ENCODE measurements at places on chromosomes 4 and X.

GRCh38 chrX:40908026-40908425, 172.7 kb upstream of the MED14 start:
- DNase-seq = no peak

GRCh38 chrX:96538104-96538725, 146.4 kb upstream of the DIAPH2 start:
- DNase-seq = no peak

GRCh38 chrX:6678313-6678712, 143.4 kb upstream of the VCX3A start:
- DNase-seq = no peak

DNA sequence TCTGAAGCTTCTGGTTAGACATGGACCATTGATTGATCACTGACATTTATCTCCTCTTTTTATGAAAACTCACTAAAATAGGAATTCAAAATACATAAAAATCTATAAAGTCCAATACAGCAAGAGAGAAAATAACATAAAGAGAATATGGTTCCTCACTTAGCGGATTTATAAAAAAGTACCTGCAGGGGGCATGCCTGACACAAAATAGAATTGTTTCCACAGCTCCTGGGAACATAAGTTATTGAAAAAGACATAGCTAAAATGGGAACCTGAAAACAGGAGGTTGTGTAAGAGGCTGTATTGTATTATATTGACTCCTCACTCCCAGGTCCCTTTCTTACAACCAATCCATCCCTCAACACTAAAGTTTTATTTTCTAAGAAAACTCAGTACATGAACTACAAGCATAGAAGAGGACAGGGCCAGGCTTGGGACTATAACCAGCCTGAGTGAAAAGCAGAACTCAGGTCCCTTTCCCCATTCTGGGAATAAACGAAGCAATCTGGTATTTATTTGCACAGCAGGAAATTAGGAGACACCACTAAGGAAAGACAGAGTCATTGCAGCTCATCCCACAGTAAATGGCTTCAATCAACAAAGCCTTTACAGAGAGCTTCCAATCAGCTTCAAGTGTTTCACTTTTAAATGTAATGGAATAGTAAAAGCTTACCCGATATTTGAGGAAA, 121.1 kb upstream of the NDST4 start:
- DNase-seq = no peak

- no peak for DNase-seq
Observed at GRCh38 chr4:173074501-173074946, 94.1 kb upstream of the GALNT7 start.

DNA sequence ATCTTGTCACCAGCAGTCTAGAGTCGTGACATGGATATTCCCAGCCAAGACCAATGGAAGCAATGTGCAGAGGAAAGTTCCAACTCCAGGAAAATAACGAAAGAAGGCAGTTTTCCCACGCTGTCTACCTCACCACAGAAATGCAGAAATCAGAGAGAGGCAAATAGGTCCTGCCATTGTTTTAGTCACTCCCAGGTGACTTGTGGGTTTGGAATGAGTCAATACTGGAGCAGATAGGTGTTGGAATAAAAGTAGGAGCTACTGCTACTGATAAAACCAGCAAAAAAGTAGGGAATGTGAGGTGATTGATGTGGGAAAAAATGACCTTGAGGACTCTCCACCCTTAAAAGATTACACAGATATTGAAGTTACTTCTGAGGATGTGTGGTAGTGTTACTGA, 72.8 kb upstream of the RAI2 start:
- DNase-seq = no peak

GRCh38 chr4:10673817-10674369, 10.7 kb downstream of the CLNK start:
- no peak for DNase-seq

GRCh38 chrX:11446336-11446735, 153.1 kb downstream of the AMELX start:
- DNase-seq = no peak

- DNase-seq = no peak
Observed at GRCh38 chr4:64538219-64538618, 129.0 kb upstream of the TECRL start.

DNA sequence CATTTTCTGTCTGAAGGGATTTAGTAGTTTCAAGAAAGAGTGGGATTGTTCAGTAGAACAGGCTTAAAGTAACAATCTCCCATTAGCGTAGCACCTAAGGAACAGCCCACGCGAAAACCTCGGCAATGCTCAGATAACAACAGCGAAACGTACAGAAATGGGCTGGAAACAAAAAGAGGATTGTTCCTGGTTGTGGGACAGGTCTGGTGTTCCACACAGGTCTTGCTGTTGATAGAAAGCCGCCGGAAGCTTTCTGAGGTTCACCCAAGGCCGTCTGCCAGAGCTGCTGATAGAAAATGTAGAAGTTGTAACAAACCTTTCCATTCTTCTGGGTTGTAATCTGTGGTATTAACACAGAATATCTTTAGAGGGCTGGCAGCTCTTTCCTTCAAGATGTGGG, 69.4 kb upstream of the CLCN4 start:
- no peak for DNase-seq

- DNase-seq = no peak
Observed at GRCh38 chr4:153393397-153393796, 48.9 kb downstream of the MND1 start.

DNA sequence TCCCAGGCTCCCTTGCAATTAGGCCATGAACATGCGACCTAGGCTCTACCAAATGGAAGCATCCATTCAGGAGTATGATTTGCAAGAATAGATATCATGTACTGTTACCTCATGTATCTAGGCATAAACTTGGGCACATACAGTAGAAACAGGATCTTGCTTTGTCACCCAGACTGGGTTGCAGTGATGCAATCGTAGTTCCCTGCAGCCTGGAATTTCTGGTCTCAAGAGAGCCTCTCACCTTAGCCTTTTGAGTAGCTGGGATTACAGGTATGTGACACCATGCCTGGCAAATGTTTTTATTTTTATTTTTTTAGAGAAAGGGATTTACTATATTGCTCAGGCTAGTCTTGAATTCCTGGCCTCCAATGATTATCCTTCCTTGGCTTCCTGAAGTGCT, 994.2 kb downstream of the ADGRL3 start:
- DNase-seq = no peak

- DNase-seq = no peak
Observed at GRCh38 chr4:7139167-7139982, 53.0 kb upstream of the SORCS2 start.

DNA sequence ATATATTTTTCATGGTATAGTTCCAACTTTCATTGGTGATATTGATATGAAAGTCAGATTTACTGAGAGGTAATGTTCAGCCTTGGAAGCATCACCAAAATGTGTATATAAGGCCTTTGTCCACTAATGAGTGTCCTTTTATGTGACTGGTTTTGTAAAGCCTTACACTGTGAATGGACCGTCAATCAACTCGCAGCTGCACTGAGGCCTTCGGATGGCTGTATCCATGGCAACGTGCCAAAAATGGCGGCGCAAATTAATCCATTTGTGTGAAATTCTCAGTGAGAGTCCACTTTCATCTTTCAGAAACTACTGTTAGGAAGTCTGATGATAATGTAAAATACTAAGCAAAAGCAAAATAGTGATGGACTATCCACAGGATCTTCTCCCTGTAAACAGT, 131.7 kb downstream of the SPCS3 start:
- DNase-seq = no peak

DNA sequence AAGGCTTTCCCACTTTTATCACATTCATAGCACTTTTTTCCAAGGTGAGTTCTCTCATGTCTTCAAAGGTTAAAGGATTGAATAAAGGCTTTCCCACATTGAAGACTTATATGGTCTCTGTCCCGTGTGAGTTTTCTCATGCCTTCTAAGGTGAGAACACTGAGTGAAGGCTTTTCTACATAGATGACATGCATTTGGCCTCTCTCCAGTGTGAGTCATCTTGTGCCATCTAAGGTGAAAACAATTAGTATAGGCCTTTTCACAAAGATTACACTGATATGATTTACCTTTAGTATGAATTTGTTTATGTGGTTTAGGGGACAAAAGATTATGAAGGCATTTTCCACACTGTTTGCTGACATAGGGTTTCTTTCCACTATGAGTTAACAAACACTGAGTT, 21.2 kb downstream of the USP17L30 start:
- no peak for DNase-seq

DNA sequence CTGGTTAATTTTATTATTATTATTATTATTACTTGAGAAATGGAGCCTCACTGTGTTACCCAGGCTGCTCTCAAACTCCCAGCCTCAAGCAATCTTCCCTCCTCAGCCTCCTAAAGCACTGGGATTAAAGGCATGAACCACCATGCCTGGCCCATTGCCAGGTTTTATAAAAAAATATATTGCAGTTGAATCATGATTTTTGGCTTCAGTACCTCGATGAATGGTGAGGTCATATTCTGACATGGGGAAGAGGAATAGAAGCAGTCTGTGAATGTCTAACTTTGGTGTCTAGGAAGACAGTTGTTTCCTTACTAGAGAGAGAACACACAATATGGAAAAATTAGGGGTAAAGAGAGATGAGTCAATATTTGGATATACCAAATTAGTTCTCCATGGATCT, 32.0 kb downstream of the CCSER1 start:
- no peak for DNase-seq

DNA sequence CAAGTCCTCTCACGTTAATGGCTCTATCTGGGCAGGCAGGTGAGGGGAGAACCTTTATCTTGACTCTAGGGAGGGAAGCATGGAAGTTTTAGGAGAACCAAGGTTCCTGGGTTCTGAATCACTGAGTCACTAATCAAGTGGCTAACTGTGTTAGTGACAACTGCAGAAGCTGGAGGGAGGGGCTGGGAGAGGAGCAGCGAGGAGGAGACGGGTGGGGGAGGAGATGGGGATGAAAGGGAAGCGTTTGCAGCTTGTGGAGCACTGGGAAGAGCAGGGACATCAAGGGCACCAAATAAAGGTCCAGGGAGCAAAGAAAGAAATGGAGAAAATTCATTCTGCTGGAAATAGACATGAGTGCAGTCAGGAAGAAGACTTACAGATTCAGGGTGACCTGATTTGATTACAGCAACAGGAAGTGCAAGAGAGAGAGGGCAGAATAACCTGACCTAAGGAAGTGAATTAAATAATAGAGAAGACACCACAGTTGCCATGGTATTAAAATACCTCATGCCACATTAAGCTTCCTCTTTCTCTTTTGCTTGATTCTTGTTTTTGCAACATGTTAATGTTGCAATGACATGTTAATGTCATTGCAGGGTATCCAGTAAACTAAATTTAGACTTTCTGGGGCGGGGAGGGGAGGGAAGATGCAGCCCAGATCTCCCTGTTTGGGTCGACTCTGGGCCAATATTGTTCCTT, 4.5 kb upstream of the SETD7 start:
- no peak for DNase-seq

GRCh38 chr4:11914406-11914805, 485.7 kb upstream of the HS3ST1 start:
- DNase-seq = no peak

GRCh38 chr4:33628296-33628695, 2616.0 kb downstream of the ARAP2 start:
- DNase-seq = peak; percentile 17

- no peak for DNase-seq
Observed at GRCh38 chr4:147971116-147971515, 239.2 kb downstream of the ARHGAP10 start.

DNA sequence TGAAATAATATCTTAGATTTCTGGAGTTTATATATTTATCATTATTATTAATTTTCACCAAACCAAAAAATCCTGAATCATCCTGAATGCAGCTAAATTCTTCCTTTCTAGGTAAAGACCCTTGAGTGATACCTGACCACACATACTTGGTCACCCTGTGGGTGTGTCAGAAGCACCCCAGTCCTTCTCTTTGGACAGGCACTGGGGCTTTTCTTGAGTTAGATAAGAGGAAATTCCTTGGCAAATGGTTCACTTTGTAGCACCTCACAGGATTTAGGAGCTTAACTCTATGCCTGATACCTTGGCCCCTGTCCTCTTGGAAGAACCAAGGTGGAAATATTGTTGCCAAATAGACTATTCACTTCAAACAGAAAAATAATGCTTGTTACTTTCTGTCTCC, 69.6 kb upstream of the PNPLA4 start:
- DNase-seq = no peak

- no peak for DNase-seq
Observed at GRCh38 chrX:120750381-120750780, 120.5 kb upstream of the C1GALT1C1 start.

GRCh38 chr4:89640620-89641366, 196.2 kb downstream of the SNCA start:
- DNase-seq = no peak

DNA sequence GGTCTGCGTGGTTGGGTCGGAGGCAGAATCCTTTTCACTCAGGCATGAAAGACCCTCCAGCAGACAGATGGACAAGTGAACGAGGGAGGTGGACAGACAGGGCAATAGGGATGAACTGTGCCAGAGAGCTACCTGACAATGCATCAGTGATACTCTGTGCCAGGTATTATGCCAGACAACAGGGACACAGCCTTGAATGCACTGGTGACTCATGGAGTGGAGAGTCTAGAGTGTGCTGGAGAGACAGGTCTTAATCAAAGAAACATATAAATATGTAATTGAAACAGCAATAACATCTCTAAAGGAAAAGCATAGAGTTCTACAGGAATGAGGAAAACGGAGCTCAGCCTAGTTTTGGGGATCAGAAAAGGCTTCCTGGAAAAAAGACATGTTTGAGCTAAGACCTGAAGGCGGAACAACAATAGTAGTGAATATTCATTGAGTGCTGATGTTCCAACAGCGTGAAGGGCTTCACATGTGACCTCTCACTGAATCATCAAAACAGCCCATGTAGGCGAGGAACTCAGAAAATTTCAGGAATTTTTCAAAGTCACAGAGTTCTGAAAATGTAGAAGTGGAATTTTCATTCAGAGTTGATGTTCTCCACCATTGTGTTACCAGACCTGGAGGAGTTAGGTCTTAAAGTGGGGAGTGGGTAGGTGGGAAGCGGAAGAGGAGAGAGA, 20.0 kb upstream of the FGFBP2 start:
- DNase-seq = no peak

GRCh38 chrX:6954836-6955235, 192.7 kb upstream of the STS start:
- no peak for DNase-seq

DNA sequence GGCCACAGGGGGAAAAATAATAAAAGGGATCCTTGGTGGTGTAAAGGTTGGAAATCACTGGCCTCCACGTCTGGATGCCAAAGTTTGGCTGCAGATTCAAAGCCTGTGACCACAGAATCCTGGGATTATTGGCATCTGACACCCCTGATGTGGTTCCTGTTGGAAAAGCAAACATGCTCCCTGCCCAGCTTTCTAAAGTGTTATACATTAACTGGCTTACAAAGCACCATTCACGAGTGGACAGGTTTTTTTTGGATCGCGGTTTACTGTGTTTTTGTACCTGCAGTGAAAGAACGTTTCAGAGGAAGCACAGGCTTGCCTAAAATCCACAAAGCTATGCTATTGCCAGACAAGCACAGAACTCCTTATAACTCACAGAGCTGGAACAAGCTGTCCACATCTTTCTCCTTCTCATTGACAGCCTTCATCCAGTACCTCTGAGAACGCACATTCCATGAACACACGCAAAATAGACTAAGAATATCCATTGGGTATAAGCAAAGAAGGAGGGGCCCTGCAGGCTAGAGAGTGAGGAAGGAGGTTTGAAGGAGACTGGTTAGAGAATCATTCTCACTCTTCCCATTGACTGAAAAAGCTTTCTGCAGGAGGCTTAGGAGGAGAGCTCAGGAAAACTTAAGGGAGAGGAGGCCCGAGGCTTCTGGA, 14.5 kb upstream of the CAPN6 start:
- DNase-seq = no peak

- DNase-seq = no peak
Observed at GRCh38 chrX:75781611-75782010, 3.4 kb downstream of the MAGEE2 start.
